ENCODE measurements at places on chromosomes 12 and 14.

- DNase-seq = no peak
Measured at GRCh38 chr14:20377171-20377570, 33.7 kb downstream of the PARP2 start.

DNA sequence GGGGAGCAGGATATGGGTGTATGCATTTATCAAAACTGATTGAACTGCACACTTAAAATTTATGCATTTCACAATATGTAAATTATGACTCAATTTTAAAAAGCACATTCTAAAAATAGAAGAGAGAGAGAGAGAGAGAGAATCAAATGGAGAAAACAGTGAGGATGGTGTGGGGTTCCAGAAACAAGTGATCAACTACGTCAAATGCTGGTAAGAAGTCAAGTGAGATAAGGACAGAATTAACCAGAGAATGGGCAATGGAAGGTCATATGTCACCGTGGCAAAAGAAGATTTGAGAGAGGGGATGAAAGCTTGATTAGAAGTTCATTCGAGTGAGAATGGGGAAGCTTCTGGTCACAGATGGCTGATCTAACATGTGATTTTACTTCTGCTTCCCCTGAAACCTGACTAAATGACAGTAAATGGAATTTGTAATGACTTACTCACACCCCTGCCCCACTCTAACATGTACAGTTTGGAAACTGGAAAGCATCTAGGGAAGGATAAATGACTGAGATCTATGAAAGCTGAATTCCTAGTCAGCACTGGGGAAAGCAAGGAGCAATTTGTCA lies 276.5 kb upstream of the AMIGO2 start:
- DNase-seq = no peak

GRCh38 chr12:89161557-89161956 lies 190.7 kb downstream of the DUSP6 start:
- no peak for DNase-seq

GRCh38 chr12:122518908-122519307 lies 7.8 kb downstream of the RSRC2 start:
- no peak for DNase-seq

DNA sequence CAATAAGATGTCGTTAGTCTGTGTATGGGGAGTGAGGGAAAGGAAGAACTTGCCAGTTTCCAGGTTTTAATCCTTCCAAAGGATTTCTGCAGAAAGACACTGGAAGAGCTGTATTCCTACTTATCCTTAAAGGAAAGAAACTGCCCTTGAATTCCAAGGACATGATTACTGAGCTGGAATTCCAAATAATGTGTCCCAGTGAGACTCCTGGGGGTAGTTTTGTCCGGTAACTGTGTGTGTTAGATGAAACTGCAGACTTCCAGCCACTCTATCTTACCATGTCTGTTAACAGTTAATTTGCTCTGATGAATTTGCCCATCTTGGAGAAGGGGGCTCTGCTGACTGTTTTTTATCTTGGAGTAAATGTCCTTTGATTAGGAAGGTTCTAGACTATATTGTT lies 33.0 kb downstream of the CKB start:
- DNase-seq = no peak

DNA sequence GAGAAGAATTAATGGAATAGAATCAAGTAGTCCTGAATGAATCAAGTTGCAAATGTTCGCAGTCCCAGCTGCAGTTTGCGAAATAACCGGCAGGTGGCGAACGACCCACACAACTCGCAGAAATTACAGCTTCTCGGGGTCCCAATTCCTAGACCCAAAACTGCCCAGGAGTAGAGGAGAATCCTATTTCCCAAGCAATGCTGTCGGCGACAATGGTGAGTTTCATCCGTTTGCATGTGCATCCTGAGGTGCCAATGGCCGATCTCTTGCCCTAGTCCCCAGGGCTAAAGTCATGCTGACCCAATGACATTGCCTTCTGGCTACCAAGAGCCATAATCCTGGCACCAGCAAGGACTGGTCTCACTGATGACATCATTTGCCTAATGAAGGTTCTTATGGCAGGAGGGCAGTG lies 8.5 kb upstream of the ASCL1 start:
- DNase-seq = peak; percentile 23

Measured in hypothalamus (tissue), 51 donors.